CD4-positive, alpha-beta T cell treated with Interferon alpha-2 for 1 hour (primary cell): ENCODE measurements at places on chromosomes 16 and 17.

DNA sequence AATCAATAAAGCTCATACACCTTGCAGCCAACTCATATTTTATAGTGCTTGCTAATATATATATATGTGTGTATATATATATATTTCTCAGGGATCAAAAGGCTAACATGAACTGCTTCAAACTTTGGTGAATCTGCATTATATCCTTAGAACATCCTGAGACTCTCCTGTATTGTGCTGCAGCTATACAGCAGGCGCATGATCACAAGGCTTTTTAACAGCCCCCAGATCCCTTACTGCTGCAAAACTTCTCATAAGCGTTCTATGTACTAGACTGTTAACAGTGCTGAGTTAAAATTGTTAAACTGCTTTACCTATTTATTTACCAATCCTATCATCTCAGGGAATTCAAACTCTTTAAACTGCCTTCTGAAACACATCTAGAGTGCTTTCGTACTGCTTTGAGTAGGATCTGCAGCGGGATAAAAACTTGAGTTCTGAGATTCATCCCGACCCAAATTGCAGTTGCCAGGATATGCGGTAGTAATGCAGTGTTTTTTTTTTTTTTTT is 1.3 kb downstream of the GPATCH8 start:
- DNase-seq = no peak

- no peak for DNase-seq
Observed at GRCh38 chr17:62657145-62657665, 29.7 kb downstream of the MRC2 start.

GRCh38 chr16:19011169-19011731 is 27.5 kb downstream of the TMC7 start:
- no peak for DNase-seq

DNA sequence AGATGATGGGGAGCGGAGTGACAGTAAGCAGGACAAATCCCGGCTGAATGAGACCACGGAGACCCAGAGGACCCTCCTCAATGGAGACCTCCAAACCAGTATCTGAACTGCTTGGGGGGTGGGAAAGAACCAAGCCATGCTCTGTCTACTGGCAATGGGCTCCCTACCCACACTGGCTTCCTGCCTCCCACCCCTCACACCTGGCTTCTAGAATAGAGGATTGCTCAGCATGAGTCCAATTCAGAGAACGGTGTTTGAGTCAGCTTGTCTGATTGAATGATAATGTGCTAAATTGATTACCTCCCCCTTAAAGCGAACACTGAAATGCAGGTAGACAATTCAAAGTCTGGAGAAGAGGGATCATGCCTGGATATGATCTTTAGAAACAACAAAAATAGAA is 5.5 kb downstream of the SSTR2 start:
- no peak for DNase-seq

DNA sequence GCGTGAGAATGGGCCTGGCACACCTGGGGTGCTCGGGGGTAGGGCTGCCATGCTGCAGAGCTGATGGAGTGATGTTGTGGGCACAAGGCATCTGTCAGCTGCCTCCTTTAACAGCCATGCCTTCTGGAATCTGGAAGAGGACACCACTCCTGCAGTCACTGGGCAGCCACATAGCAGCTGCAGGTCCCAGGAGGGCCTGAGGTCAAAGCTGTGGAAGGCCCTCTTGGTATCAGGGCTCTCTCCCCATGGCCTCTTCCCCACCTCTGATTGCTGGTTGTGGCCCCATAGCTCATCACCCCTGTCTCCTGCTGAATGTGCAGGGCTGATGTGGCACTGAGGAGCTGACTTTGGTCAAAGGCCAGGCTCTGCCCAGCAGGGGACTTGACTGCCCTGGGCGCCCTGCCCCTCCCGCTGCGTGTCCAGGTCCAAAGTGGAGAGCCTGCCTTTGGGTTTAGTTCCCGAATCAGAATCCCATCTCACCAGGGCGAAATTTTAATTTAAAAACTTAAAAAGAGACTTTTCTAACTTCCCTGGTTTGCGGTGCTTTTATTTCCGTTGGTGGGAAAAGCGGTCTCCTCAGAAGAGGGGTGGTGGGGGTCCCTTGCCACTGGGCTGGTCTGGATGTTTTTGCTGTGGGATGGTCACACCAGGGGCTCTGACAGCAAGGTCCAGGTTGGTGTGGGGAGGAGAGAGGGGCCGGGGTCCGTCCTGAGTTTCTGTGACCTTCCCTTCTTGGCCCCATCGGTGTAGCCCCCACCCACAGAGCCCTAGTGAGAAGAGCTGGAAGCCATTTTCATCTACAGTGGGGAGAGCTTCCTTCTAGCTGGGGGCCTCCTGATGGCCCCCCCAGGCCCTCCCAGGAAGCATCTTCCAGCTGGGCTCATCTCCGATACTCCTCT is 5.9 kb downstream of the UBALD2 start:
- DNase-seq = peak; percentile 44

GRCh38 chr16:31505483-31505882 is 2.7 kb downstream of the RUSF1 start:
- DNase-seq = no peak

- DNase-seq = no peak
Observed at GRCh38 chr17:63832455-63832854, 5.0 kb upstream of the FTSJ3 start.

- DNase-seq = no peak
Observed at GRCh38 chr16:67996666-67997065, 2.6 kb downstream of the DPEP2 start.
